ENCODE measurements at places on chromosomes 12 and 14.

DNA sequence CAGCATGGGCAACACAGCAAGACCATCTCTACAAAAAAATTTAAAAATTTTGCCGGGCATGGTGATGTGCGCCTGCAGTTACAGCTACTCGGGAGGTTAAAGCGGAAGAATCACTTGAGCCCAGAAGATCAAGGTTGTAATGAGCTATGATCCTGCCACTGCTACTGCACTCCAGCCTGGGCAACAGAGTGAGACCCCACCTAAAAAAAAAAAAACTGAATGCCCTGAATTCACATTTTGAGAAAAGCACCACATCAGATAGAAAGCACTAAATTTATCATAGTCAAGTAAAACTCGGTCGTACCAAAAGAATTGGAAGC is 24.1 kb upstream of the AP4S1 start:
- DNase-seq: no peak

DNA sequence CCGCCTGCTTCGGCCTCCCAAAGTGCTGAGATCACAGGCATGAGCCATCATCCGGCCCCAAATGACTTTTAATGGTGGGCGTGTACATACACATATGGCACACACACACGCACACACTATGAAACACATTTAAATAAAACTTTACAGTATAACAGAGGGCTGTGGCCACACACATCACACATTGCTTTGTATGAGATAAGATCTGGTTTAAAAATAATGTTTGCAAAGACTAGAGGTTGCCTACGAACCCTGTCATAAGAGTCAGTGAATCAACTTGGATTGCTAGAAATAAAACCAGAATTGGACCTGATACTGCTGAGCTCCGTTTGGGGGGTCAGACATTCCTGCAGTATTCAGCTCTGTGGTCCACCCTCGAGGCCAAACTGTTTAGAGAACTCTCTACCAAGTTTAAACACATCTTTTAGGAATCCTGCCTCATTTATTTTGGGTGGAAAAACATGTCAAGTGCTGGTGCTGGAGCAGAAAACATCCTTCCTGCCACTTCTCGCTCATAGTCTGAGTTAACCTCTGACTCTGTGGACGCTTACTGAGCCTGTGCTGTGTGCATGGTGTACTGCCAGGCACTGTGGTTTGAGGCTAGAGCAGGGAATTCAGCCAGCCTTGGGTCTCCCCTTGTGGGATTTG is 47.8 kb upstream of the EML1 start:
- DNase-seq: no peak

DNA sequence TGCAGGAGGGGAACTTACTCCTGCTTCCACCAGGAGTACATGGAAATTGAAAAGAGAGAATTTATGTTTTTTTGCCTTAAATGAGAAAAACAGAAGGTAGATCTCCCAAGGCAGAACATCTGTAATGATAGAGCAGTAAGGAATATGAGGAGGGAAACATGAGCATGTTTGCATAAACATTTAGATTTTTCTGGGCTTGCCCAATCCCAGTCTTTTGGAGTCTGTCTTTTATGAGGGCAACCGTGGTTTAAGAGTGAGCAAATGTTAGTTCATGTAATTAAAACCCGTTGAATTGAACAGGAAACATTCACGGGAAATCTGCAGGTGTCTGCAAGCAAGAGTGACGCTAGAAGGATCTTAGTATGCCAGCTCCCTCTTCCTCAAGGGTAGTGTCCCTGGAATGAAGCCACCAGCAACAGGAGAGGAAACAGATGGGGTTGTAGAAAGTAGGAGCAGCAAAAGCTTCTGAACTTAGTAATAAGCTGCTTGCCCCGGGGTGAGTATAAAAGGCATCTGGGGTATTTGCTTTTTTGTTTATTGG is 79.3 kb downstream of the ARF6 start:
- no peak for DNase-seq

GRCh38 chr14:78951602-78952001 is 781.4 kb downstream of the NRXN3 start:
- no peak for DNase-seq

- DNase-seq: no peak
Observed at GRCh38 chr12:128421375-128421774, 154.4 kb downstream of the TMEM132C start.

GRCh38 chr12:29544428-29545101 is 47.1 kb upstream of the OVCH1 start:
- DNase-seq: no peak

- no peak for DNase-seq
Observed at GRCh38 chr14:96121660-96122395, 82.7 kb downstream of the C14orf132 start.

- DNase-seq: peak; percentile 77
Observed at GRCh38 chr12:103548622-103549601, 38.2 kb upstream of the STAB2 start.

DNA sequence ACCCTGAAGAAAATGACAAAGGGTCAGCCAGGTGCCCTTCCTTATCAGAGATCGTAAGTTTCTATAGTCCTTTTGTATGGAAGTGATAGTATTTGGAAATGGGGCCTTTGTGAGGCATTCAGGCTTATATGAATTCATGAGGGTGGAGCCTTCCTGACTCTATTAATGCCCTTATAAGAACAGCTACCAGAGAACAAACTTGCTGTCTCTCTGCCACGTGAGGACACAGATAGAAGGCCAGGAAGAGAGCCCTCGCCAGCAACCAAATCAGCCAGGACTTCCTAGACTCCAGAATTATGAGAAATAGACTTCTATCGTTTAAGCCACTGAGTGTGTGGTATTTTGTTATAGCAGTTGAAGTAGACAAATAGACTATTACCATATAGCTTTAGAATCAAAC is 36.7 kb downstream of the TRMT5 start:
- no peak for DNase-seq

DNA sequence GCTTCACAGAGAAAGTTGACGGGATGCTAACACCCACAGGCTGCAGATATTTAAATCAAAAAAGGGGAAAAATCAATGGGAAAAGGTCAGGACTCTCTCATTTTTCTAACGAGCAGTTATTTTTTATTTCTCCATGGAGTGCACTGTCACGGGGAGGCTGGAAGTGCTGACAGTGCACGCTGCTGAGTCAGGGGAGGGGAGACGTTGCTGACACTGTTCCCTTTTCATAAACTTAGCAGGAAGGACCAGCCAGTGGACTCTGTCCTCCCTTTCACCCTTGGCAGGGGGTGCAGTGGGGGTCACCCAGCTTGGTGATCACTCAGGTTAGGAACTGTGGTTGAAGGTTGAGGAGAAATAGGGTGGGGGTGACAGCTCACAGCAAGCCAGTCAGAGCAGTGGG is 65.6 kb upstream of the FUT8 start:
- no peak for DNase-seq

DNA sequence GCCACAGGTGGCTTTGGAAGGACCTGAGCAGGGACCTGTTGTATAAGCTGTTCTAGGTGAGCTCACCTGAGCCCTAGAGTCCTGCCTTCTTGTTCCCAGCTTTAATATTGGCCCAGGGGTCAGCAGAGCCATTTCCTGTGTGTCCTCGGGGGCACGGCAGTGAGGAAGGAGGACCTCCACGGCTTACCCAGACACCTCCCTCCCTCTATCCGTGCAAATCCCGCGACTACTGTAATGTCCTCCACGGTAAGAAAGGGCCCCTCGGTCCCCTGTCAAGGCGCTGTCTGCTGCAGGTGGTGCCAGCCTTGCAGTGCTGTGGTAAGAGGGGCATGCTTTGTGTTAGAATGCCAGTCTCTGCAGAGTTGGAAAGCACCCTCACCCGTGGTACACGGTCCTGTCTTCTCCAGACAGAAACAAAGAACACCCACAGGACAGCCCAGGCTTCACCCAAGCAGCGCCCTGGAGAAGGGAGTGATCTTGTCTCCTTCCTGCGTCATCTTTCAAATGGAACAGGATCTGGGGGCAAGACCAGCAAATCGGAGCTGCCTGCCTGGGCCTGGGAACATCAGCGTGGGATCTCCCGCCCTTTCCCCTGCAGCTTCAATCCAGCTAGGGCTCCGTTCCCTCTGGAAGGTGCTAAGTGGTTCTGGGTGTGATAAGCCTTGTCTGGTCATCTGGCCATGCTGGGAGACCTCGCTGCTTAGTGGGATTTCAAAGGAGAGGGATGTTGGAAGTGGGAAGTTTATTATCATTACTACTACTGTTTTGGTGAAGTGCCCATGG is 20.2 kb upstream of the FZD10 start:
- no peak for DNase-seq

GRCh38 chr12:64744422-64745258 is 14.6 kb downstream of the GNS start:
- DNase-seq: no peak

GRCh38 chr12:1857821-1858220 is 37.5 kb downstream of the LRTM2 start:
- DNase-seq: no peak
